Endodermal cell (in vitro differentiated cells): ENCODE measurements at places on chromosomes 4 and X.
A peak's percentile ranks its signal among the peaks of the same experiment; 100 is the strongest.

DNA sequence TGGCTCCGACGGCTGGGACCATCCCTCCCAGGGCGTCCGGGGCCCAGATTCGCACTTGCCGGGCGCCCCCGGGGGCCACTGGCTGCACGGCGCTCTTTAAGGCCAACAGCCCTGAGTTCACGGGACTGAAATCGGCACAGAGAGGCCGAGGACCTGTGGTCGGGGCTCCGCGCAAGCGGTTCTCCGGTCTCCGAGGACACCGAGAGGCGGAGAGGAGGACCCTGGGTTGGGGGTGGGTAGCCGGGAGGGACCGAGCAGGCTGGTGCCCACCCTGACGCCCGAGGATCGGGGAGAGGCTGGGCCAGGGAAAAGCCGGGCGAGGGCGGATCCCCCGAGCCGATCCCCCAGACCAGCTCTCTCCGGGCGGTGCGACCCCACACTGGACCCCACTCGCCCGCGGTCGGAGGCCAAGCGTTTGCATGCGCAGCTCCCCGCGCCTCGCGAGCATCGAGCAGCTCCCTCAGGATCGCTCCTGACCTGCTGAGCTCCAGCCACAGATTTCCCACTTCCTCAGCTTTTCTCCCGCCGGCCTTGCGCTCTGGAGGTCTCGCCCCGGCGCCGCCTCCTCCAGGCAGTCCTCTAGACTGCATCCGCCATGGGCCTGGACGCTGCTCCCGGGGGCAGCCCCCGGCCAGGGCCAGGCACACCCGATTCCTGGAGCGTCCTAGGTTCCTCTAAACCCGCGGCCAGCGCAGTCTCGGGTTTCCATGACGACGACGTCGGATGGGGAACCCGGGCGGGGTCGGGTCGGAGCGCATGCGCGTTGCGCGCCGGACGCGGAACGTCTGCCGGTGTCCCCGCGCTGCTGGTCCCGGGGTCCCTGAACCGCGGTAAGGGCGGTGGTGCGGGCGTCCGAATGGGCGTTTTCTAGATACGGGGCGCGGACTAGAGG, 17.6 kb upstream of the NAT8L start:
- peaks cover 51% of the 10 kb centered on the region for H3K27me3 ChIP-seq
- no peaks in the 10 kb centered on the region for H3K36me3 ChIP-seq
- no peaks in the 10 kb centered on the region for H3K4me1 ChIP-seq
- peak; percentile 97 for DNase-seq
- H3K27ac ChIP-seq = no peak overlapping the region
- H3K4me3 ChIP-seq = peak overlapping the region; percentile 82

- no peaks in the 10 kb centered on the region for H3K4me1 ChIP-seq
- no peak for DNase-seq
- no peaks in the 10 kb centered on the region for H3K27me3 ChIP-seq
- H3K4me3 ChIP-seq = no peak overlapping the region
- no peaks in the 10 kb centered on the region for H3K36me3 ChIP-seq
Observed at GRCh38 chrX:74344280-74344622, 40.3 kb downstream of the ZCCHC13 start.

GRCh38 chr4:1993169-1993516, 15.6 kb downstream of the NELFA start:
- H3K36me3 ChIP-seq = peaks cover 54% of the 10 kb centered on the region
- H3K27ac ChIP-seq = no peak overlapping the region
- no peaks in the 10 kb centered on the region for H3K4me1 ChIP-seq
- no peaks in the 10 kb centered on the region for H3K27me3 ChIP-seq

DNA sequence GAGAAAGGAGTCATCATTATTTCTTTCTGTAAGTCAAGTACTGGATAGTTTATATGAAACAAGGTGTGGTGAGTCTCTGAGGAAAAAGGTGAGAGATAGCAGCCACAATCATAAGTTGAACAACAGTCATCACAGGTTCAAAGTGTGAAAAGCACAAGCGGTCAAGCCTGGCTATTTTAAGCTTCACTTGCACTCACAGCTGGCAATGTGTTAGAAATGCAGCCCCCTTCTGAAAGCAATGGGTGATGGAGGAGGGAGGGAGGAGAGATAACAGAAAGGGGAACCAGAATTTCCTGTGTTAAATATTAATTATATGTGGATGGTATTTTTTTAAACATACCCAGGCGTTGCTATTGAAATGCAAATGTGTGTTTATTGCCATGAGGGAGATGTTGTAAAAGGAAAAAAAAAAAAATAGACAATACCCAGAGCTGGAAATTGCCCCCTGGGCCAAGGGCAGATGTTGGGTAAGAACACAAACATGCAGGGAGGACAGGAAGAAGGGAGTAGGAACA, 26.9 kb upstream of the BMP3 start:
- H3K4me1 ChIP-seq = no peaks in the 10 kb centered on the region
- H3K4me3 ChIP-seq = no peak overlapping the region
- H3K27ac ChIP-seq = no peak overlapping the region
- no peaks in the 10 kb centered on the region for H3K27me3 ChIP-seq
- no peak for DNase-seq
